ENCODE measurements at places on chromosomes 1 and 21. TPM values are rescaled to one million over a fixed set of nuclear protein-coding genes. Genes with fewer than 3 reads are reported as not detected.

GRCh38 chr1:96060621-96061020, 661.0 kb upstream of the PTBP2 start:
- DNase-seq = no peak

GRCh38 chr1:29924017-29924431, 687.7 kb downstream of the PTPRU start:
- DNase-seq = no peak

DNA sequence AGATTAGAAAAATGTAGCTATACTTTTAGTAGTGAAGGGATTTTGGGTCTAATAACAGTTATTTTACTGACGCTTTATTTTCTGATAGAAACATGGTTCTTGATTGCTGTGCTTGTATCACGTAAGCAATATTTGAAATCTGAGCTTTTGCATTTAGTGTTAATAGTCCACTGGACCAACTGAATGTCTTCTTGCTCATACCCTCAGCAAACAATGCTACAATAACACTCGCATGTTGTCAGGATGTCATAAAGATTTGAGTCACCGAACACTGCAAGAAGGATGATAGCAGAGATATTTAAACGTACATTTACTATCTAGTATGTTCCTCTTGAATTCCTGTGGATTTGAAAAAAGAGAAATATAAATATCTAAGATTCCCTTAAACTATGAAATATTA, 7.5 kb downstream of the DYRK1A start:
- DNase-seq = no peak

GRCh38 chr1:3787745-3788605, 8.3 kb downstream of the LRRC47 start:
- no peak for DNase-seq

DNA sequence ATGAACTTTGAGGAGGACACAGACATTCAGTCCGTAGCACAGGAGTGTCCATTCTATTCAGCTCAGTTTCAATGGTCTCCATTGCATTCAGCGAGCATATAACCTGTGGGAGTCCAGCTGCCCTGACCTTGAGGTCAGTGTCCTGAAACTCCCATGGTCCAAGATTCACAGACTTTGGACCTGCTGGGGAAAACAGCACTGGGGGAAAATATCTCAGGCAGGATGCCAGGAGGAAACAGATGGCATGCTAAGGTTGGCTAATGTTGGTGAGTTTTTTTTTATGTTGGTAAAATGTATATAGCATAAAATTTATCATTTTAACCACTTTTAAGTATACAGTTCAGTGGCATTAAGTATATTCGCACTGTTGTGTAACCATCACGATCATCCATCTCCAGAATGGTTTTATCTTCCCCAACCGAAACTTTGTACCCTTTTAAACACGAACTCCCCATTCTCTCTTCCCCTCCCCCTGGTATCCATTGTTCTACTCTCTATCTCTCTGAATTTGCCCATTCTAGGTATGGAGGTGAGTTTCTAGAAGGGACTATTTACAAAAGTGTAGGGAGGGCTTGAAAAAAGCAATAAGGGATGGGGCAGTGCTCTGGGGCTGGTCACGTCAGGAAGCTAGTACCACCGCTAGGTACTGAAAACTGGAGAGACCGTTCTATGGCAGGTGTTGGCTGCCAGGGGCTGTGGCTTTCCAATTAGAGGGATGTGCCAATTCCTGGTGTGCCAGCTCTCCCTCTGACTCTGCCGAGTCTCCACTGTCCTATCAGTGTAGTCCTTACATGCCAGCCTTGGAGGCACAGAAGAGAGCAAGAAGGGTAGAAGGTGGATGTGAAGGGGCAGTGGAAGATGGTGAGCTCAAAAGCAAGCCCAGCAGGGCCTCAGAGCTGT, 85.3 kb downstream of the FOXD2 start:
- no peak for DNase-seq

DNA sequence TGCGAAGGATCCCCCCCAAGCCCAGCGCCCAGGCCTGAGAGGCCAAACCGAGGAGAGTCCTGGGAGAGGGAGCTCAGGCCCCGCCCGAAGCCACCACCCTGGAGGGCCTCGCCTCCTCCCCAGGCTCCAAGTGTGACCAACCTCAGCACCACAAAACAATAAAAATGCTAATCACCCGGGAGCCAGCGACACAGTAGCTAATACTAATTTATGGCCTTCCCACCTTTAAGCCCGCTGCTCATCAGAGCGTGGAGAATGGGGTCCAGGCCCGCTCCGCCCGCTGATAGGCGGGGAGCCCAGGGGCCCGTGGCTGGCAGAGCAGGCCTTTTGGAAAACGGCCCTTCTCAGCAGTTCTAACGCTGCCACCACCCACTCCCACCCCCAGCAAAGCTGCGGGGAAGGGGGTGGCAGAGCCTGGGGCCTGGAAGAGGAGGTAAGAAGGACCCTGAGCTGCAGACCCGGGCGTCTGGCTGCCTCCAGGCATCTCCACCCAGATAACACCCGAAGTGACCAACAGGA, 20.4 kb upstream of the TAS1R2 start:
- no peak for DNase-seq

DNA sequence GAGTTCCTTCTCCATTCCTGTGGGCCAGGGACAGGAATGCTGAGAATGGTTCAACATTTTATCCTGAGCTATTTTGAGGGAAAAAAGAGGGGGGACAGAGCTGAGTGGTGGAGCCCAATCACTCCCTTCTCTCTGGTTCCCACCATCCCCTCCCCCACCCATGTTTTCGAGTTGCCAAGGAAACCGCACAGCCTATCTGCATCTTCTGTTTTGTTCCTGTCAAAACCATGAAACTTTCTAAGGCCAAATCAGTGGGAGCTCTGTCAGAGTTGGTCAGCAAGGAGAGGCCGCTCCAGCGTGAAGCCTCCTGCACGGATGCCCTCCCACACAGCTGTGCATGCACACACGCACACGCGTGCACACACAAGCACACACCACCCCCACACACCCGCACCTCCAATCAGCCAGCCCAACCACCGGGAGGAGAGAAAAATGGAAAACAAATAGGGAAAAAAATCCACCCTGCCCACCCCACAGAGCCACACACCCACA, 54.5 kb upstream of the ATP2B4 start:
- no peak for DNase-seq

DNA sequence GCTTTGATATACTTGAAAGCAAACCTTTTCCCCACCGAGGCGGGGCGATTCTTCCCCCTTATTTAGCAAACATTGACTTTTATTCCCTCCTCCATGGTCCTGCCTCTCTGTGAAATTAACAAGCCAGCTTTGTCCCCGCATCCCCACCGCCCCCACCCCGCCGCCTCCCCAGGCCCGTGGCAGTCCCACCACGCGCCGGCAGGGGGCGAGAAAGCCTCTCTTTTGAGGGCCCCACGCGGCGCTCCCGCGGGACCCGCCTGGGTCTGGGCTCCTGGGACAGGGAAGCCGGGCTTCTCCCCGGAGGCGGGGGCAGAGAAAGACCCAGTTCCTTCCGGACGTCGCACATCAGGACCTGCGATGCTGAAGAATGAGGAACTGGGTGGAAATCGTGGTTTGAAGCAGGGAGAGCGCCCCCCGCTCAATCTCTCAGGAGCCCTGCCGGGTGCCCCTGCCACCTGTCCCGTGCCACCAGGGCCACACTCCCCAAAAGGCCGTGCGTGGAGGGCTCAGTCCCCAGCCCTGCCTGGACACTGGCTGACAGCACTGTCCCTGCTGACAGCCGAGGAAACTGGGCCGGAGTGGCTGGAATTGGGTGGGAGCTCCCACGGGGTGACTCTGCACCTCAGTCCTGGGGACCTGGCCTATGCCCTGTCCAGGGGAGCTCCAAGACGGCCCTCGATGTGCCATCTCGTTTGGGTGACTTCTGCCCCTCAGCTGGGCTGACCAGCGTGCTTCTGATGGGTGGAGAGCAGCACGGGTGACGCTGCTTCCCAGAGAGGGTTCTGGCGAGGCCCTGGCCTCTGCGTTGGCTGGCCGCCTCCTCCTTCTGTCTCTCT, 8.6 kb upstream of the ACTRT2 start:
- DNase-seq = no peak

GRCh38 chr1:70204139-70204538, 1.2 kb downstream of the LRRC40 start:
- DNase-seq = no peak

- no peak for DNase-seq
Measured at GRCh38 chr1:178055779-178056471, 38.0 kb upstream of the RASAL2 start.

GRCh38 chr1:178530502-178530901, 17.6 kb downstream of the TEX35 start:
- no peak for DNase-seq

DNA sequence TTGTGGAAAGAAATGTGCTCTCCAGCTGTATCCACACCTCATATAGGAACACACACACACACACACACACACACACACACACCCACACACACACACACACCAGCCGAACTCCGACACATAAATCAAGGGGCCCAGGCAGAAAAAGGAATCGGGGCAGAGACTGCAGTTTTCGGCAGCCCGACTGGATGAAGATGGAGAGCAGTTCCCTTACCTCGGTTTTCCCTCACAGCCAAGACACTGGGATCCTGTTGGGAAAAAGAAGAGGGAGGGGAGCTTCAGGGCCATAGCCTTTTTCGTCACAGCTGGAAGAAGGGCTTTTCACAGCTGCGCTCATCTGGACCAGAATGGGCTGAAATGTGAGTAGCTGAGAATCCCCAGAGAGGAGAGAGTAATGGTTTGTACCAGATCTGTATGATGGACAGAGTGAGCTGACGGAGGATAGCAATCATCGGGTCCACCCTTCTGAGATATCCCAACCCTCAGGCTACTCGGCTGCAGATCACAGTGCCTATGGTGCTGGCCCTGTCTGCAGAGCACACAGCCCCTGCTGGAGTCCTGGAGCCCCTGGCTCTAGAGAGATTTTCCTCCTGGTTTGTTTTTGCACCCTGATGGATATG, 37.7 kb downstream of the PIK3C2B start:
- DNase-seq = no peak

The TRIM46 gene
- 8.1 TPM for total RNA-seq

The KRTAP21-2 gene
- not detected for total RNA-seq

The CD84 gene
- total RNA-seq = not detected

The SIK1 gene
- total RNA-seq = 17.0 TPM

The EDN2 gene
- total RNA-seq = 1.0 TPM

The LAMTOR2 gene
- 55.6 TPM for total RNA-seq

The LAPTM5 gene
- 0.29 TPM for total RNA-seq

The KCNE1 gene
- total RNA-seq = 0.51 TPM
